ENCODE measurements at places on chromosomes 4 and X.

DNA sequence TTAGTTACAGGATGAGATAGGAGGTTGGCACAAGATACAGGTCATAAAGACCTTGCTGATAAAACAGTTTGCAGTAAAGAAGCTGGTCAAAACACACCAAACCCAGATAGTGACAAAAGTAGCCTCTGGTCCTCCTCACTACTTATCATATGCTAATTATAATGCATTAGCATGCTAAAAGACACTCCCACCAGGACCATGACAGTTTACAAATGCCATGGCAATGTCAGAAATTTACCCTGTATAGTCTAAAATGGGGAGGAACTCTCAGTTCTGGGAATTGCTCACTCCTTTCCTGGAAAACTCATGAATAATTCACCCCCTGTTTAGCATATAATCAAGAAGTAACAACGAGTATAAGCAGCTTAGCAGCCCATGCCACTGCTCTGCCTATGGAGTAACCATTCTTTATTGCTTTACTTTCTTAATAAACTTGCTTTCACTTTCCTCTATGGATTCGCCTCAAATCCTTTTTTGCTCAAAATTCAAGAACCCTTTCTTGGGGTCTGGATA lies 1254.4 kb downstream of the PCDH7 start:
- no peak for DNase-seq

GRCh38 chr4:176451443-176451842 lies 131.7 kb downstream of the SPCS3 start:
- no peak for DNase-seq

DNA sequence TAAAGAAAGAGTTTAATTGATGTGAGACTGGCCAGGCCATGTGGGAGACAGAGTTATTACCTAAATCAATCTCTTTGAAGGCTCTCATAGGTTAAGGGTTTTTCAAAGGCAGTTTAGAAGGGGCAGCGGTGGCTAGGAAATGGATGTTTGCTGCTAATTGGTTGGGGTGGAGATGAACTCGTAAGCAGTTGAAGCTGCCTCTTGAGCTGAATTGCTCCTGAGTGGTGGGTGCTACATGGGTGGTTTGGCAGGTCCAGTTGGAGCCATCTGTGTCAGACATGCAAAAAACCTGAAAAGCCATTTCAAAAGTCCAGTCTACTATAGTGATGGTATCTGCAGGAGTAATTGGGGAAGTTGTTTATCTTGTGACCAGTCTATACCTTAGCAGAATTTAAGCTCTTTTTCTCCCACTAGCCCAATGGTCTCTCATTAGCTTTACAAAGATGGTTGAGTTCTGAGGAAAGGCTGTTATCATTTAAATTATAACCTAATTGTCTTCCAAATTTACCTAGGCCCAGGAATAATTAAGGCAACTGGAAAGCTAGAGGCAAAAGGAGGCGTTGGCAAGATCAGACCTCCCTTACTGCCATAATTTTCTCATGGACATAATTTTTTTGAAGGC lies 762.4 kb upstream of the FRG1 start:
- DNase-seq = no peak

- no peak for DNase-seq
Measured at GRCh38 chrX:10484683-10485247, 135.6 kb downstream of the MID1 start.

- DNase-seq = peak; percentile 46
Measured at GRCh38 chr4:153207567-153207966, 3.3 kb downstream of the TRIM2 start.

GRCh38 chr4:174215057-174215456 lies 68.4 kb downstream of the FBXO8 start:
- DNase-seq = no peak

DNA sequence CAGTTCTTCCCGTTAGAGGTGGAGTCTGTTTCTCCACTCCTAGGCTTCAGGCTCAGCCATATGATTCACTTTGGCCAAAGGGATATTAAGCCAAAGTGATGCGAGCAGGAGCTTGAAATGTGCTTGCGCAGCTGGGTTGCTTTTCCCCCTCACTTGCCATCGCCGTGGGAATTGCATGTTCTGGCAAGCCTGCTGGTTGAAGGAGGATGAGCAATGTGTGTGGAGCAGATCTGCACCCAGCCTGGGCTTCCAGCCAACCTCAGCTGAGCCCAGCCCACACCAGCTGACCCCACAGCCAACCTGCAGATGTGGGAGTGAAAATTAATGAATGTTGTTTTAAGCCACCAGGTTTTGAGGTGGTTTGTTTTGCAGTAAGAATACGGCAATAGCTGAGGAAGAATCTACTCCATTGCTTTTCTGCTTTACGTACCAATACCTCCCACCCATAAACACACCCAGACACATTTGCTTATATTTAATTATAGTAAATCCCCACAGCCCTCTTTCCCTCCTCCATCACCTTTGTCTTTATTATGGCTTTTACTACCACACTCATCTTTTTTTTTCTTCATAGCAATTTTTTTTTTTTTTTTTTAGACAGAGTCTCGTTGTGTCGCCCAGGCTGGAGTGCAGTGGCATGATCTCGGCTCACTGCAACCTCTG lies 132.8 kb upstream of the FUNDC1 start:
- DNase-seq = no peak

DNA sequence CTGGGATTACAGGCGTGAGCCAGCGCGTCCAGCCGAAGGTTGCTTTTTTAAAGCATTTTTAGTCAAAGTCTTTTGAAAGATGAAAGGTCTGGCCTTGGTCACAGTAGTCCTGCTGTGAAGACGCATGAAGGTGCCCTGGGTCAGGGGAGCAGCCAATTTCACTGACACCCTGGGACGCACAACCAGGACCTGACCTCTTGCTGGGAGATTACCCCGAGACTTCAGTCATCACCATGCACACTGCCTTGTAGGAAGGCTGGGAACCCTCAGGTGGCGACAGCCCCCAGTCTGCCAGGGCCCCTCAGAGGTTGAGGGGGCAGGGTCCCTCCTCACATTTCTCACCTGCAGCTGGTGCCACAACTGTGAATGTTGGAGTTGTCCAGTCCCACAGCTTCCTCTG lies 53.2 kb downstream of the CPLX1 start:
- no peak for DNase-seq

GRCh38 chr4:88283661-88284438 lies 511 bp downstream of the PPM1K start:
- peak; percentile 52 for DNase-seq

DNA sequence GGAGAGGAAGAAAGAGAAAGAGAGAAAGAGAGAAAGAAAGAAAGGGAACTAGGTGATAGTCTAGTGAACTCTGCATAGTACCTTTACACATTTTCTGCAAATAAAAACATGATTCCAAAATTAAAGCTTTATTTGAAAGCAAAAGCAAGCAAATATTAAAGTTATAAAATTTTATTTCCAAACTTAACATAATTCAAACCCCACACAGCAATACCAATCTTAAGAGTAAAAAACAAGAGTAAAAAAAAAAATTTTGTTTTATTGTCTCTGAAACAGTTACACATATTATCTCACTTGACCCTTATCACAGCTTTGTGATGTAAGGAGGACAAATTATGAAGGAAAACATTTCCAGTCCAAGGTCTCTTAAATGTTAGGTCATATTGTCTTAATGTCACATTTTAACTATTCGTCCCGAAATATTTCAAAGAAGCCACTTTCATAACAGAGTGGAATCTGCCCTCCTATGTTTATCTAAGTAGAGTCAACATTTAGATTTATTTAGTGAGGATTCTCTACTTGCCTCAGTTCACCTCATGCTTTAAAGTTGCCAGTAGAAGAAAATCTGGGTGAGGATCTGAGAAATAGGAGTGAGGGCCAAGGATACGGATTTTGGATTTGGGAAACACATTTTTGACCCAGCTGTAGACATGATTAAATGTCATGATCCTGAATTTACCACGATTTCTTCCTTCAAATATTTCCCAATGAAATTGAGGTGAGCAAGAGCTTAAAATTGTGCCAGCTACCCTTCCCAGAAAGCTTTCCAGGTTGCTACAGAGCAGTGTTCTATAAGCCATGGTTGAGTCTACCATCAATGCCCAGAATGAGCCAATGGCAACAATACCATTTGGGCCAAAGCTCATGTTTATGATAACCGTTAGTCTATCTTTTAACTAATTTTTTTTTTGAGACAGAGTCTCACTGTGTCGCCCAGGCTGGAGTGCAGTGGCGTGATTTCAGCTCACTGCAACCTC lies 7.5 kb upstream of the FGA start:
- no peak for DNase-seq

GRCh38 chr4:127355743-127356142 lies 277.0 kb upstream of the INTU start:
- no peak for DNase-seq

DNA sequence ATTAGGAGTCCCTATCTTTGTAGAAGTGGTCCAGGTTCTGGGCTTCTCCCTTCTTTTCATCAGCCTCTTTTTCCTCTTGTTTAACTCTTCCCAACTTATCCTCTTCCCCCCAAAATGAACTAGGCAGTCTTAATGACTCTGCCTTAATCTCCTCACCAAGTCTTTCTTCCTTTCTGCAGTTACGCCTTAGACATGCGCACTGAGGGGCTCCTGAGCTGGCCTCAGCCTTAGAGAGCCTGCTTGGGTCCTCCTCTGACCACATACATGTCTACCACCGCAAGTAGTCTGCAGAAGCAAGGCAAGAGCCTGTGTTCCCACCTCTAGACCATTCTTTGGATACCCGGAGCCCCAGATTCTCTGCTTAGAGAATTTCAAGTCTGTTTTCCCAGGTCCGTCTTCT lies 199.9 kb downstream of the MGST2 start:
- DNase-seq = no peak

GRCh38 chrX:10667143-10667542 lies 46.8 kb upstream of the MID1 start:
- no peak for DNase-seq

GRCh38 chrX:75155447-75155826 lies 646 bp downstream of the ABCB7 start:
- no peak for DNase-seq

DNA sequence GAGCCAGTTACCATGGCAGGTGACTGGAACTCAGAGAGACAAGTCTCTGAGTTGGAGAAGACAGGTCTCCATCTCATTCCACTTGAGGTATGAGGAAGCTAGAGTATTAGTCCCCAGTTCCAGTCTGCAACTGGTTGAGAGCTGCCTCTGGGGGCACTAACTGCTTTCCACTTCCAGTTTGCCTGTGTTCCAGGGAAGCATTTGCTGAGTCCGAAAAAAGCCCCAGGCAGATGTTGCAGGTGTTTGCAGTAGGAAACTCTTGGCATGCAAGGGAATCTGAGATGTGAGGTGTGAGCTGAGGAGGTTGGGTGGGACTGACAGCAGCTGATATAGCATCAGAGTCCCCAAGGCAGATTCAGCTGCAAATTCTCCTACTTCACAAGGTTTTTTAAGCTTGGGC lies 272.2 kb upstream of the CASK start:
- no peak for DNase-seq

- DNase-seq = no peak
Measured at GRCh38 chr4:63371001-63371400, 1038.2 kb downstream of the TECRL start.

DNA sequence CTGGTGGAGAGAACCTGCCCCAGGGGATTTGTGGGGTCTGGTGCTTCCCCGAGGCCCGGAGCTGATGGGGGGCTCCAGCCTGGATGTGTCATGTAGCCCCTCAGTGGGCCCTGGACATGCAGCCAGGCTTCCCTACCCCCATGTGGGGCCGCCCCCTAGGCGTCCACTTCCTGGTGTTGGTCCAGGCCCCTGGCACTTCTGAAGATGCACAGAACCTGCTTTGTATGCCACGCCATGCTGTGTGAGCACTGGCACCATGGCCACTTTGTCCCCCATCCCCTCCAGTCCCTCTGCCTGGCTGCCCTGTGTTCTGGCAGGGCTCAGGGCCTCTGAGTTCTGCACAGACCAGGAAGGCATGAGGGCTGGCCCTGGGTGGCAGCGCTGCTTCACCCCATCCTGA lies 29.2 kb downstream of the WFS1 start:
- no peak for DNase-seq

- no peak for DNase-seq
Measured at GRCh38 chrX:9379697-9380551, 84.9 kb upstream of the TBL1X start.

- DNase-seq = no peak
Measured at GRCh38 chr4:27233531-27233930, 372.9 kb downstream of the STIM2 start.

GRCh38 chr4:59091146-59092142 lies 1981.3 kb upstream of the IGFBP7 start:
- no peak for DNase-seq

GRCh38 chr4:40395166-40395900 lies 60.2 kb downstream of the CHRNA9 start:
- DNase-seq = no peak

GRCh38 chrX:54786967-54787366 lies 11.1 kb downstream of the ITIH6 start:
- DNase-seq = peak; percentile 76

GRCh38 chr4:107183155-107183774 lies 147.2 kb upstream of the DKK2 start:
- DNase-seq = no peak

GRCh38 chr4:158945529-158946108 lies 157.3 kb upstream of the RAPGEF2 start:
- no peak for DNase-seq

- no peak for DNase-seq
Measured at GRCh38 chr4:8115203-8115520, 43.5 kb downstream of the ABLIM2 start.

GRCh38 chr4:25712611-25713010 lies 57.0 kb downstream of the SLC34A2 start:
- DNase-seq = no peak

GRCh38 chr4:188201851-188202250 lies 62.6 kb downstream of the TRIML1 start:
- no peak for DNase-seq

GRCh38 chr4:127421437-127421836 lies 211.3 kb upstream of the INTU start:
- no peak for DNase-seq

DNA sequence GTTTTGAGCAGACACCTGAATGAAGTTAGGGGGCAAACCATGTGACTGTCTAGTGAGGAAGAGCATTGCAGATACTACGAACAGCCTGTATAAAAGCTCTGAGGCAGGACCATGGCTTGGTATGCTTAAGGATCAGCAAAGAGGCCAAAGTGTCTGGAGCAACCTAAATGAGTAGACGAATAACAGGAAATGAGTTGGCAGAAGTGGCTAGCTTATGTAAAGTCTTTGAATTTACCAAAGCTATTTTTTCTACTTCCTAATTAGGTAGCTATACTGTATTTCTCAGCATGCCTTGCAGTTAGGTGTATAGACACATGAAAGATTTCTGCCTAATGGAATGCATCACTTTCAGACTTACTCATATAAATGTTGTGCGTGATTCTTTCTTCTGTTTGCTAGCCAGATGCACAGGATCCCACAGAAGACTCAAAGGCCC lies 9.3 kb upstream of the GPRIN3 start:
- no peak for DNase-seq
